Left lobe of liver (tissue), 2 donors: ENCODE measurements at places on chromosomes 11 and 22.

DNA sequence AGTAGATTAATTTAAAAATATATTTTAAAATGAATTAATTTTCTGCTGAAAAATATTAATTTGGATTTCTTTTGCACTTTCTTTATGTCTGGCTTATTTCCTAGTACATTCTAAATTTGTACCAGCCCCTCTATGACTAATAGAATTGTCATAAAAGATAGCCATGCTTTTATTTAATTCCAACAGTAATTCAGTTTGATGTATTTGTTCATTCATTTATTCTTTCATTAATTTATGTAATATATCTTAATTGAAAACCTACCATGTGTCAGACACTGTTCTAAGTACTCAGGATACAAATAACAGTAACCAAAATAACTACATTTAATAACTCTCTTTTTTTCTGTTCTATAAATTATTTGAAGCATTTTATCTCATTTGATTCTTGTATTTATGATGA, 264.0 kb upstream of the CCDC179 start:
- DNase-seq, result no peak

GRCh38 chr11:98559961-98560360, 460.8 kb upstream of the CNTN5 start:
- no peak for DNase-seq

DNA sequence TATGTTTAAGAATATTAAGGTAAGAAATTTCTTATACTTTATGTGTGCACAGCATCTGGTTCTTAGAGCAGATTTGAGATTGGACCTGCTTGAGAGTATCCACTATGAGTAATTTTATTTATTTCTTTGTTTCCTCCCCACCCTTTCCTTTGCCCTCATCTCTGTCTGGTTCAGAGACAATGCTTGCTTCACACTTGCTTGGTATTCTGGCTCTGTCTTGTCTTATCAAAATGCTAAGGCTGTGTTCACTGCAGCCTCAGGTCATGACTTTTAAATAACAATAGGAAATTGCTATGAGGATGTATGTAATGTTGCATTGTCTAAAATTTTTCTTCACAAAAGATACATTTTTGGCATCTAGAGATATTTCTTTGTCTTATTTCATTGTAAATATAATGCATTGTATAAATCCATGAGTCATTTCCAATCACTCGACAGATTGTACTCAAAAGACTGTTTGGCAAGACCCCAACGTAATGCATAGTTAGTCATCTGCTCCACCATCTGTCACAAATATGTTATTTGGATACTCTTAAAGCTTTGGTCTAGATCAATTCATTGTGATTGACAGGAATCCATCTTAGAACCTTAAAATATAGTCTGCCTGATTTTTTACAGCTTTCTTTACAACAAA, 395.7 kb downstream of the AASDHPPT start:
- DNase-seq, result no peak

DNA sequence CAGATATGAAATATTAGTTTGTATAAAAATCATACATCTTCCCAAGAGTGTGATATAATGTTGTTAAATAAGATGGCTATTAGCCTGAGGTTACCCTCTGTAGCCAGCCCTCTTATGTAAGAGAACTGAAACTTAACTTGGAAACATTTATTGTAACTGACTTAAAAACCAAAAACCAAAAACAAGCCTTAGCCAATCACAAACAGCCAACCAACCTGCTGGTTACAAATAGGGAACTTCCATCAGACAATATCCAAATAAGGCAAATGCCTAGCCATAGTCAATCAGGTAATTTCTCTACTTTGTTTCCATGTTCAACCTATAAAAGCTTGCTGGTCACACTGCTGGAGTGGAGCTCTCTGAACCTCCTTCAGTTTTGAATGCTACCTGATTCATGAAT, 14.1 kb downstream of the KBTBD3 start:
- no peak for DNase-seq

DNA sequence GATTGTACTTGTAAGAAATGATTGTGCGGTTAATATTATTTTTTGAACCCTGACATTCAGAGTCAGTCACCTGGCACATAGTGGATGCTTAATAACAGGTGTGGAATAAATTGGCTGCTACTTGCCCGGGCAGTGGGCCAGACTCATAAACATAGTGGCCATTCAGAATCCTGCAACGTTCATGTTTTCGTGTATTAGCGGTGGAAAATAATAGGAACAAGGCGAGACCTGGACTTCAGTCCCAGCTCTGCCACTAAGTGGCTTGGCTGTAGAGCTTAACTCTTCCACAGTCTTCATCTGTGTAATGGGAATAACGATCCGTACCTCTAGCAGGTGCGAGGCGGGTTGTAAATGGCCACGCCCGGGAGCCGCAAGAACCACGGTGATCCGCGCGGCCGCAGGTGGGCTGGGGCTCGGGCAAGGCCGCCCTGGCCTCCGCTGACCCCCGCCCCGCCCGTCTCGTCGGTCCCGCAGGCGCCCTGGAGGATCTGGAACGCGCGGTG, 761 bp upstream of the TMEM25 start:
- peak; percentile 62 for DNase-seq
